ENCODE measurements at places on chromosomes 11 and 22. TPM values are rescaled to one million over a fixed set of nuclear protein-coding genes. Genes with fewer than 3 reads are reported as not detected.

- no peak overlapping the region for H3K27ac ChIP-seq
- H3K4me3 ChIP-seq: no peak overlapping the region
- no peak for DNase-seq
- no peaks in the 10 kb centered on the region for H3K27me3 ChIP-seq
Measured at GRCh38 chr11:80960381-80961029, 1519.7 kb upstream of the TENM4 start.

DNA sequence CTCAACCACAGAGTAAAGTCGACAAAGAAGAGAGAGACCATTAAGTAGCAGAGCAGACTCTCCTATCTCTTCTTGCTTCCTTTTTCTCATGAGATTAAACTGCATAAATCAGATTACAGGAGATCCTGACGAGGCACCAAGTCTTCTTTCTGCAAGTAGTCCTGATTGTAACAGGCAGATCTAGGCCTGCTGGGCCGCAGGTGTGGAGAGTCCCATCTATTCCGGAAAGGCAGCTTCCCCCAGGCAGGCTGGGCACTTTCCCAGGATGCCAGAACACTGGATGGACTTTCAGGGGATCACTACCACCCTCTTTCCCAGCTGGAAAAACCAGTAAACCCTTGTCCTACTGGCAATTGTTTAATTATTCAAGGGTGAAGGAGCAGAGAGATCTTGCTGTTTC is 173.0 kb upstream of the CADM1 start:
- H3K4me3 ChIP-seq: no peak overlapping the region
- peaks cover 26% of the 10 kb centered on the region for H3K4me1 ChIP-seq
- no peaks in the 10 kb centered on the region for H3K27me3 ChIP-seq
- no peak for DNase-seq
- no peak overlapping the region for H3K27ac ChIP-seq
- no peaks in the 10 kb centered on the region for H3K36me3 ChIP-seq

GRCh38 chr11:111177037-111177871 is 68.3 kb upstream of the POU2AF2 start:
- H3K4me3 ChIP-seq: no peak overlapping the region
- peaks cover 3% of the 10 kb centered on the region for H3K27me3 ChIP-seq
- H3K4me1 ChIP-seq: no peaks in the 10 kb centered on the region
- no peak overlapping the region for H3K27ac ChIP-seq
- no peaks in the 10 kb centered on the region for H3K36me3 ChIP-seq
- DNase-seq: no peak

The GLYATL2 gene
- total RNA-seq: 0.44 TPM

All from left ventricle myocardium inferior (tissue), 1 donor.